ENCODE measurements at places on chromosomes 13 and 19.

- DNase-seq: no peak
Measured at GRCh38 chr19:45668342-45668871, 386 bp downstream of the GIPR start.

DNA sequence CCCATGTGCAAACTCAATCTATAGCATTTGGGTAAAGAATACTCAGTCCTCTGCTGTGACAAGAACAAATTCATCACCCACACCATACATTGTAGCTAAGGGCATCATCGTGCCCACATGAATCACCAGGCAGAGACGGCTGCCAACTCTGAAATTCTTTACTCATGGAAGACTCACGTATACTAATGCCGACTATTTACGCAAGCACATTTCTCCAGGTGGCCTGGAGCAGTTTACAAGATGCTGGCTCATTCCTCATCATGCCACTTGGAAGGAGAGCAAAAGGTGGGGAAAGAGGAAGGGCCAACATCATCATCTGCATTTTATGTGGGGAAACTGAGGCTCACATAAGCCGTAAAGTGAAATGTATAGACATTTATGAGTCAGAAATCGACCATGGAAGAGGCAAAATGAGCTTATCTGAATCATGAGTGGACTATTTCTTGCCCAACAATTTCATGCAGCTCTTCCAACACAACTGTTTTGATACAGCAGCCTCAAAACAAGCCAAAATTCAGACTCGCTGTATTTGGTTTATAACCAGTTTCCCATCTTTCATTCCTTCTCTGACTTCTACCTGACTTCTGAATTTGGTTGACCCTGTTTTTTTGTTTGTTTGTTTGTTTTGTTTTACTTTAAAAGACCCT lies 213.9 kb upstream of the SERP2 start:
- no peak for DNase-seq

DNA sequence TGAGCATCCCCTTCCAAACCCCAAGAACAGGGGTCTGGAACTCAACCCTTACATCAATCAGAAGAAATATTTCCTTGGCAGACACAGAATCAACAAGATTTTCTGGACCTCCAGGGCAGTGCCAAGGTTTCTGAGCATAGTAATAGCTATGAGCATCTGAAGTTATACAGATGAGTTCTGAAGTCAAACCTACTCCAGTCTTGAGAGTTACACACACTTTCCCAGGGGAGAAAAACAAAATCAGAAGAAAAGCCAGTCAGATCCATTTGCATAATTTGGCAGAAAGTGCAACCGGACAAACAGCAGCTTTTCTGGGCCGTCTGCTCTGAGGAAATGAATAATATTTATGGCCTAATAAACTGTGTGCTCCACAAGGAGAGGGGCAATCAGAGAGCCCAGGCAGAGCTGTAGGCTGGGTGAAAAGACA lies 93.1 kb downstream of the KL start:
- DNase-seq: no peak

GRCh38 chr19:18223860-18224524 lies 2.2 kb downstream of the PDE4C start:
- DNase-seq: no peak

DNA sequence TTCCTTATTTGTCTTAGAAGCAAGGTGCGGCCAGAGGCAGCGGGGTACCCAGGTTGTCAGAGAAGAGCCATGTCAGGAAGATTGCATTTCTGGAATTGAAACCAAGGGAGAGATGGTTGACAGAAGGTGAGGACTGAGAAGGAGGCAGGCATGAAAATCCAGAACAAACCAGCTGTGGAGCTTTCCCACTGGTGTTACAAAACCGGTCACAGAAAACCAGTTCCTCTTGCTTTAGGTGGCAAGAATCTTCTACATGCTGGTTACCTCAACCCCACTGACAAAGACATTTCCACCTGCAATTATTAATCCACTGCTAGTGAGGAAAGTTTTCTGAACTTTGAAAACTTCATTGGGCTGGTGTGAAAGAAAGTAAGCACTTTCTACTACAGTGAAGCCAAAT lies 64.0 kb upstream of the MED4 start:
- DNase-seq: no peak

DNA sequence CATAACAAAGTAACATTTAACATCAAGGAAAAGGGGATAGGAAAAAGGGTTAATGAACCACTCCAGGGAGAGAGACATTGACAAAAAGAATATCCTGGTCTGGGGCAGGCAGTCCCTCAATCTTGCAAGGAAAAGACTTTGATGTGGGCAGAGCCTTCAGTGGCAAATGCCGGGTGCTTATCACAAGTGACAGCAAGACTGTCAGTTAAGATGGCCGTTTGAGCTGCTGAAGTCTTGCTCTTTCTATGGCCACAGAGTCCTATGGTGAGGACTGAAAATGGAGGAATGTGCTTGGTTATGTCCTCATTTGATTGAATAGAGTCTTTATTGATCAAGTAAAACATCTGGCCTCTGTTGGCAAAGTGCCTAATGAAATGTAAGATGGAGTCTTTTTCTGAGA lies 112.1 kb downstream of the B3GLCT start:
- DNase-seq: no peak

GRCh38 chr13:68727798-68728197 lies 1379.8 kb upstream of the ATXN8OS start:
- DNase-seq: no peak

GRCh38 chr13:27968316-27969081 lies 616 bp downstream of the CDX2 start:
- DNase-seq: no peak

DNA sequence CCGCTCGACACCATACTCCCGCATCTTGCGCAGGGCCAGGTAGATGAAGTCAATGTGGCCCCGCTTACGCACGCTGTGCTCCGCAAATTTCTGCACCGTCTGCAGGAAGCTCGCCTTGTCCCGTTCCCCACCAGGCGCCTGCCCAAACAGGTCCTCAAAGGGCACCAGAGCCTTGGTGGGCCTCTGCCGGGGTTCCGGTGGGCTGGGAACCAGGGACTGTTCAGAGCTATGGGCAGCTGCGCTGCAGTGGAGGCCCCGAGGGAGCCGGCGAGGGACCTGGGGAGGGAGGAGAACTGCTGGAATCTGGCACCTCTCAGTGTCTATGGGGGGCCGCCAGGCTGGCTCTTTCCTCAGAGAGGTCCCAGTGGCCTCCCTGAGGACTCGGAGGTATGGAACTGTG lies 8.3 kb upstream of the ZNF653 start:
- DNase-seq: no peak

DNA sequence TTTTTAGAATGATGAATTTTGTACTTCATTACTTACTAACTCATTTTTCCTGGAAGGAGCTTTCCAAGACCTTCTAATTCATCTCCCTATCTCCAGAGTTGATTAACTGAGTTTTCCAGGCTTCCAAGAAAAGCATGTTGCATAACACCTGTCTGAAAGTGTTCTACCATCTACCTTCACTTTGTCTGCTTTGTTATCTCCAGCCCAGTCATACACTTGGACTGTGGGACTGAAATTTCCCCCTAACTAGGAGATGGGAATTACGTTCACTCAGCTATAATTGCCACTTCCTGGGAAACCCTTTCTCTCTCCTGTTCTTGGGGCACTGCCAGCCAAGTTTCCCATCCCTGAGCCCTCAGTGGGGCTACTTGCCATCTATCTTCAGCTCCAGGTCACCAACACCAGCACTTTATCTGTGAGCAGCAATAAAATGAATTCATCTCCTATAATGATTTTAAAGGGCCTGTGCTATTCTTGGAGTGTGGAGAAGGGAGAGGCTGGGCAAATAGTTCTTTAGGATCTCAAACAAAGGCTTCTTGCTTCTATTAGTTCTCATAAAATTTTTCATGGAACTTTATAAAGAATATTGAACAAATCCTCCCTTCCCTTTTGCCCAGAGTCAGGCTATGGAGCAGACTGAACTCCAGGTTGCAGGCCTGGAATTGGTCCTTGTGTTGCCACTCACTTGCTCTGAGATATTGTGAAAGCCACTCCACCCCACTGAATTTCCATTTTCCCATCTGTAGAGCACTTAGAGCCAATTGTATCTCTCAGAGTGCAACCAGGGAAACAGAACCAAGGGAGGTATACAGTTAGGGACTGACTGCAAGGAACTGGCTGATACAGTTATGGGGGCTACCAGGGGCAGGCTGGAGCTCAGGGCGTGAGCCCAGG lies 17.8 kb upstream of the ATP12A start:
- DNase-seq: no peak

GRCh38 chr13:21361706-21362105 lies 97.4 kb downstream of the ZDHHC20 start:
- DNase-seq: no peak

- no peak for DNase-seq
Measured at GRCh38 chr19:10642473-10643171, 11.5 kb upstream of the ILF3 start.

- no peak for DNase-seq
Measured at GRCh38 chr13:112107289-112107688, 40.3 kb downstream of the SOX1 start.

DNA sequence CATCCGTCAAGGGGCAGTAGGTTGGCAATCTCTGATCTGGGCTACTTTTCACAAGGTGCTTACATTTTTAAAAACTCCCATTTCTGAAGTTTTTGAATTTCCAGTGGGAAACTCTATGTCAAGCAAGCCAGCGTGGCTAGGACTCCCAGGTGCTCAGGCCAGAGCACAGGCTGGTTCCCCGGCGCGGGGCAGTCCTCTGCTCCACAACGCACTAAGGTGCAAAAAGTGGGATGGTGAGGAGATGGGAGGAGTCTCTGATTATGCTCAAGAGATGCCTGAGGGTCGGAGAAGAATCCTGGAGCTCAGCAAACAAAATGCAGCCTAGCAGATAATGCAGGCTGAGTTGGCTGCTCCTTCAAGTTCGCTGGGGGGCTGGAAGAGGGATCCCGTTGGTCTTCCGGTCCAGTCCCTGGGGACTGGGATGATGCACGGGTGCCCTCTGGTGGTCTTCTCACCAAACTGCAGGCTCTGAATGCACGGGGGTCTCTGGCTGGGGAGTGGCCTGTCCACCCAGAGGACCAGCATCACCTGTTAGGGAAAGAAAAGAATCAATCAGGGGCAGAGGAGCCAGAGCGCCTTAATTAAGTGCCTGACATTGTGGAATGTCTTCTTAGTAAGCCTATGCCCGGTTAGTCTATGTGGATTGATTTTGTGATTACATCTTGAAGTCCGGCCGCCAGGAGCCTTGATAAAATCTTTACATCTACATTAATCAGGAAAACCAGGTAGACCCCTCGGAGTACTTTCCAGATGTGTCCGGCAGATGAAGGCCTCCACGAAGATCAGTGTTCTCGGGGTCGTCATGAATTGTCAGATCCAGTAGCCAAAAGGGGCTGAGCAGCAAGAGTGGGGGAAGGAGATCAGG lies 244.4 kb upstream of the MAB21L1 start:
- DNase-seq: no peak

DNA sequence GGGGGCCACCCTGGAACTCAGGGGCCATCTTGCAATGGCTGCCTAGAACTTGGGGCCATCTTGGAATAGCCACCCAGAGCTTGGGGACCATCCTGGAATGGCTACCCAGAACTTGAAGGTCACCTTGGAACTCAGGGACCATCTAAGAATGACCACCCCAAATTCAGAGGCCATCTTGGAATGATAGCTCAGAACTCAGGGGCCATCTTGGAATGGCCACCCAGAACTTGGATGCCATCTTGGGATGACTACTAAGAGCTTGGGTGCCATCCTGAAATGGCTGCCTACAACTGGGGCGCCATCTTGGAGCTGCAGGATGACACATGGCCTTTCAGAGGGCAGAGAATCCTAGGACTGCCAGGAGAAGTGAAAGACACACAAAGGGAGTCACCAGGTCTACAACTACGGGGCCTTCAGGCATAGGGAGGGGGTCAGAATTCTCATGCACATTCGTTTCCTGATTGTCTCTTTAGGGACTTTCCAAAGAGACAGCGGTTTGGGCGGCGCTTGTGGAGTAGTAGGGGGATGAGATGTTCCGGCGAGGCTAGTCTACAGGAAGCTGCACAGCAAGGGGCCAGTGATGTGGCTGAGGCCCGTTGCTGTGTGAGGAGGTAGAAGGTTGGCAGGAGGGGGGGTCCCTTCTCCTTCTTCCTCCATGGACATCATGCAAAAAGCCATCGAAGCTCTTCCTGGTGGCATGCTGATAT lies 125.0 kb downstream of the IER2 start:
- DNase-seq: no peak

Data from thoracic aorta (tissue), 2 donors.